Pons (tissue), 1 donor: ENCODE measurements at places on chromosomes 11 and 22.

- DNase-seq: no peak
Observed at GRCh38 chr11:15580056-15580774, 465.5 kb downstream of the INSC start.

GRCh38 chr11:77806993-77807392 lies 13.5 kb downstream of the RSF1 start:
- DNase-seq: no peak

- peak; percentile 49 for DNase-seq
Observed at GRCh38 chr11:43810929-43811596, 69.6 kb upstream of the ALKBH3 start.

DNA sequence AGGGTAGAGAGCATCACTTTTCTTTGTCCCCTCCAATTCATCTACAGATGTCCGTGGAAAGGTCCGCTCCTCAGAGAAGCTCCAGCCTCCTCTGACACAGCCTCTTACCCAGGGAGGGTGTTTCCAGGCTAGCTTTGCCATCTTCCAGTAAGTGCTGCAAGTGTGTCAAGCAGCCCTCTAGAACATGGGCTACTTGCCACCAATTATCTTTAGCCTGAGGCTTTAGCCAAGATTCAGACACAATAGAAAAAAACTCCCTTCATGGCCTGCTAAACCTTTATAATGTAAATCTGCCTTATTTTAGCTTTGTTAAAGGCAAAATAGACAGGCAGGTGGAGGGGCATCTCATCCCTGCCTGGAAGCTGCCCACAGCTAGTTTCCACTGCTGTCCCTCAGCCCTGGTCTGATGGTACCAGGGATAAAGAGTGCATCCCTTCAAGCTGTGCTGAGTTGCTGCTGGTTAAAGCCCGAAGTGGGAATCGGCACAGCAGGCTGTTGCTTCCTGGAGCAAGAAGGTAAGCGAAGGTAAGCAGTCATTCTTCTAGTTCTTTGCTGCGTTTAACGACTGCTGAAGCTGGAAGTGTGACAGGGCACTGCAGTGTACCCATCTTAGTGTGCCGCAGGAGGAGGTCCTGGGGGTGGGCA lies 190.1 kb upstream of the E2F8 start:
- no peak for DNase-seq
